DMS 273 treated with DMSO at 0.1 percent for 48 hours (cell line): ENCODE measurements at places on chromosomes 11 and 22.

DNA sequence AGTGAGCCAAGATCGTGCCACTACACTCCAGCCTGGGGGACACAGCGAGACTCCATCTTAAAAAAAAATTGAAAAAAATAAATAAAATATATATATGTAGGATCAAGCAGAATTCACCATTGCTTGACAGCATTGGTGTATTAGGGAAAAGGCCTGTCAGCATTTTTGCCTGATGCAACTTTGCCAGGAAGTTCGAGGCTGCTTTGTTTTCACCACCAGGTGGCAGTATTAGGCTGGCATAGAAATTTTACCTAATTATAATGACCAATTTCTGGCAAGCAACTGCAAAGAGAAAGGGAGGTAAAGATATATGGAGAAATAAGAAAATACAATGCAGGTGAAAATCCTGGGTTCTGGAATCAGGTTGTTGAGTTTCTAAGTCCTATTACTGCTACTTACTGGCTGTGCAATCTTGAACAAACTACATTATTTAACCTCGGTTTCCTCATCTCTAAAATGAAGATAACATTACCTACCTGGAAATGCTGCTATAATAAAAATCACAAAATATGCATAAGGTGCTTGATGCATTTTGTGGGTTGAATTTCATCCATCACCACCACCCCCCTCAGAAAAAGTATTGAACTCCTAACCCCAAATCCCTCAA lies 24.7 kb downstream of the LAYN start:
- peak; percentile 2 for DNase-seq

- peak; percentile 68 for DNase-seq
Observed at GRCh38 chr11:1532014-1532586, 40.0 kb downstream of the DUSP8 start.

- DNase-seq, result no peak
Observed at GRCh38 chr22:25880524-25880923, 138.5 kb downstream of the MYO18B start.

GRCh38 chr11:48150213-48150612 lies 66.4 kb upstream of the OR4B1 start:
- DNase-seq, result no peak

GRCh38 chr11:122692444-122692843 lies 36.9 kb downstream of the UBASH3B start:
- no peak for DNase-seq

DNA sequence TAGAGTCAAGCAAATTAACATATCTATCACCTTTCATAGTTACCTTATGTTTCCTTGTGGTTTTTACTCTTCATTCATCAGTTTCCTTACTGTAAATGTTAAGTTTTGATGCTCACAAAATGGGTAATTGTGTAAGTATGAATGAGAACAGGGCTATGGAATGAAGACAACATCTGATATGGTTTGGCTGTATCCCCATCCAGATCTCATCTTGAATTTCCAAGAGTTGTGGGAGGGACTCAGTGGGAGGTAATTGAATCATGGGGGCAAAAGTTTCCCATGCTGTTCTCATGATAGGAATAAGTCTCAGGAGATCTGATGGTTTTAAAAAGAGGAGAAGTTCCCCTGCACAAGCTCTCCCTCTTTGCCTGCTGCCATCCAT lies 107.6 kb downstream of the CCDC34 start:
- no peak for DNase-seq

GRCh38 chr11:119641983-119642745 lies 86.8 kb downstream of the NECTIN1 start:
- DNase-seq, result no peak

- no peak for DNase-seq
Observed at GRCh38 chr11:61968758-61969390, 1.4 kb upstream of the FTH1 start.

DNA sequence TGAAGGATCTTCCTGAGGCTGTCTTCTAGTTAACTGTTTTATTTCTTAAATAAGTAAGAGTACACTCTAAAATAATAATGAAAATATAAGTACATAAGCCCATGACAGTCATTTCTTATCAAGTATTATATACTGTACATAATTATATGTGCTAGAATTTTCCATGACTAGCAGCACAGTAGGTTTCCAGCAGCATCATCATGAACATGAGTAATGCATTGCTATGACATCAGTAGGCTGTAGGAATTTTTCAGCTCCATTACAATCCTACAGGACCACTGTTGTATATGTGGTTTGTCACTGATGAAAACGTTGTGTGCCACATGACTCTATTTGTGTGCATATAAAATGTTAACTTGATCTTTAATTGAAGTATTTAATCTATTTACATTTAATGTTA lies 22.0 kb downstream of the ZNF202 start:
- DNase-seq, result no peak
